Left cardiac atrium (tissue), 4 donors: ENCODE measurements at places on chromosomes 7 and 10. TPM values are rescaled to one million over a fixed set of nuclear protein-coding genes. Genes with fewer than 3 reads are reported as not detected.

Gene GPR85
- 2.4 TPM for total RNA-seq

Gene RHEB
- 110 TPM for total RNA-seq

Gene FAM131B
- 0.29 TPM for total RNA-seq

Gene CRTAC1
- 9.6 TPM for total RNA-seq

Gene GRB10
- 45.6 TPM for total RNA-seq

Gene MEIG1
- not detected for total RNA-seq

Gene TMEM184A
- total RNA-seq: 0.18 TPM

Gene HEPACAM2
- total RNA-seq: not detected

Gene UCN3
- total RNA-seq: not detected

Gene OGA
- total RNA-seq: 71.4 TPM

Gene MMD2
- not detected for total RNA-seq

Gene PHKG1
- 21.9 TPM for total RNA-seq

Gene MALRD1
- 2.2 TPM for total RNA-seq
